ENCODE measurements at places on chromosomes 5 and 9. TPM values are rescaled to one million over a fixed set of nuclear protein-coding genes. Genes with fewer than 3 reads are reported as not detected.

DMGDH gene
- total RNA-seq: not detected

LHX2 gene
- not detected for total RNA-seq

TNFSF8 gene
- total RNA-seq: not detected

- no peaks in the 10 kb centered on the region for H3K27me3 ChIP-seq
- H3K4me3 ChIP-seq: peak overlapping the region; percentile 75
- peak; percentile 90 for DNase-seq
- peak overlapping the region; percentile 91 for H3K27ac ChIP-seq
- peaks cover 56% of the 10 kb centered on the region for H3K4me1 ChIP-seq
Measured at GRCh38 chr5:74543162-74543995, 97.1 kb downstream of the ENC1 start.

- no peaks in the 10 kb centered on the region for H3K27me3 ChIP-seq
- H3K27ac ChIP-seq: peak overlapping the region; percentile 73
- peaks cover 5% of the 10 kb centered on the region for H3K36me3 ChIP-seq
- peaks cover 59% of the 10 kb centered on the region for H3K4me1 ChIP-seq
Measured at GRCh38 chr5:172835290-172835993, 1.4 kb downstream of the ERGIC1 start.

- no peak overlapping the region for H3K4me3 ChIP-seq
- peaks cover 20% of the 10 kb centered on the region for H3K4me1 ChIP-seq
- DNase-seq: peak; percentile 13
Measured at GRCh38 chr9:72025906-72026305, 34.5 kb downstream of the C9orf57 start.

CD72 gene
- total RNA-seq: 0.50 TPM

All from HFFc6 (cell line).